ENCODE measurements at places on chromosomes 2 and 18.

DNA sequence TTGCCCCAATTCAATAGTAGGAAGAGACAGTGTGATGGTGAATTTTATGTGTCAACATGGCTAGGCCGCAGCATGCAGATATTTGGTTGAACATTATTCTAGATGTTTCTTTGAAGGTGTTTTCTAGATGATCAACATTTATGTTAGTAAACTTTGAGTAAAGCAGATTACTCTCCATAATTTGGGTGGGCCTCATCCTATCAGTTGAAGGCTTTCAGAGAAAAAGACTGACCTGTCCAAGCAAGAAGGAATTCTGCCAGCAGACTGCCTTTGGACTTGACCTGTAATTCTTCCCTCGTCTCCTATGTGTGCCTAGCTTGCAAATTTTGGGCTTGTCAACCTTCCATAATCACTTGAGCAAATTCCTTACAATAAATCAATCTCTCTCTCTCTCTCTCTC lies 8.3 kb upstream of the GRP start:
- no peak for DNase-seq

DNA sequence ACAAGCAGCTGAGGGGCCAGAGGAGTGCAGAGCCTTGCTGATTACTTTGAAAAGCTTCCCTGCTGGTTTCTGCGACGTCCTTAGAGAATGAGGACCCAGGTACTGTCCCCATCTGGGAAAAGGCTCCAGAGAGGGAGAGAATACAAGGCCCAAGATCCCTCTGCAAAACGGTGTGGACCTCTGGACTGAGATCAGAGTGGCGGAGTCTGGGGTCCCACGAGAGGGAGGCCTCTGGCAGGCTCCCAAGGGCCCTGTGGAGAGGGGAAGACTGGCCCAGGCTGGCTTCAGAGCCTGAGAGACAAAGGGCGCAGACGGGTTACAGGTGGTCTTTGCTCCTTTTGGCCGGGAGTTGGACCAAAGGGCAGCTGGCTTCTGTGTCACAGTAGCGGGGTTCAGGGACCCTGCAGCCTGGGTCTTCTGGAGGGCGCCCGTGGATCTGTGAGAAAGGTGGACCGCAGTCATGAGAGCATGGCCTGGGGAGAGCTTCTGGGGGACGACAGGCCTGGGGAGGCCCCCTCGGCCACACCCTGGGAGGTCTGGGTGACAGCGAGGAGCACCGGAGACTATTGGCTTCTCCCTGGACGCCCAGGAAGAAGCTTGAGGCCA lies 805 bp downstream of the SNORC start:
- no peak for DNase-seq

DNA sequence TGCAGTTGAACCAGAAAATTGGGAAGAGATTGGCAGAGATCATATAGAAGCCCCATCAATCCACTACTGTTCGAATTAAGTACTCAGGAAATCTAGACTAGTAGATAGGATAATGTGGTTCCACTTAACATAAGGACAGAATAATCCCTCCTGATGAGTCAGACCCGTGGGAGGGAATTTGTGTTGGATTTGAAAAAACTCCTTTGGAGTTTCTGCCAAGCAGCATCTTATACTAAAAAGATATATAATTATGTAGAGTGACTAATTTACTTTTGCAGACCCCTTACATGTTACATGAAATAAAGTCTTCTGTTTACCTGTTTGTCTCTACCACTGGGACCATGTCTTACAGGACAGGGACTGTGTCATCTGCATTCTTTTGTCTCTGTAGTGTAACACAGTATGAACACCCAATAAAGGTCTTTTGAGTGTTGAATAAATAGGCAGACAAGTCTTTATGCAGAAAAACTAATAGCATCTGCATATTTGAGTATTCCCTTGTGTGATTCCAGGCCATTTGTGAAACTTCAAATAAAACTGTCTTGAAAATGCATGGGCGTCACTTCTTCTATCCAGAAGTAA lies 122.6 kb upstream of the DNAJC10 start:
- no peak for DNase-seq

GRCh38 chr2:25597881-25598280 lies 75.5 kb downstream of the DTNB start:
- no peak for DNase-seq

GRCh38 chr18:45254709-45255082 lies 360.6 kb upstream of the SLC14A2 start:
- DNase-seq = no peak

DNA sequence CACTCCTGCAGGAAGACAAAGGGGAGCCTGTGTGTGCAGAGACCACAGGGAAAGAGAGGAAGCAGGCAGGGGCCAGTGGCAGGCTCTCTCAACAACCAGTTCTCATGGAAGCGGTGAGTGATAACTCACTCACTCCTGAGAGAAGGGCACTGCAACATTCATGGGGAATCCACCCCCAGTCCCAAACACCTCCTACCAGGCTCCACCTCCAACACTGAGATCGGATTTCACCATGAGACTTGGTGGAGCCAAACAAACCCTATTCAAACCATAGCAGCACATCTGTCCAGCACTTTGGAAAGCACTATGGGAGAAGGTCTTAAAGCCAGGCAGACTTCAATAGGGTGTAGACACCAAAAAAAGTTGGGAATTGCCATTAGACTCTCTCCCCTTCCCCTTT lies 345.7 kb upstream of the SPRED2 start:
- DNase-seq = no peak

- DNase-seq = no peak
These were observed 33.8 kb downstream of the RNF144A start for GRCh38 chr2:6951046-6951445.

DNA sequence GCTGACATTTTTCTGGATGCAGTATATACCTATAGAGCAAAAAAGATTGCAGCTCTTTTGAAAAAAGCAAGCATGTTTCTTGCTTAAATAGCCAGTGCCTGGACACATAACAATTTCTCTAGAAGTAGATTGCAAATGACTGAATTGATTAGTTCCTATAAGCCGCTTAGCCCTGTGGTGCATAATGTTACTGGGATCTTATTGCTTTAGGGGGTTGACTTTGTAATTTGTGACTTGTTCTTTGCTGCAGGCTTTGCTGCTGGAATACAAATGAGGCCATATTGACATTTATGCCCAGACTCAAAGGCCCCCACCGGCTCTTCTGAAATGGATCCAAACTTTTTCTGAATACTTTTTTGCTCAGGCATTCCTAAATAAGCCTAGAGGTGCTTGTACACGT lies 182.6 kb downstream of the SH3BP4 start:
- DNase-seq = no peak

- DNase-seq = no peak
These were observed 16.3 kb downstream of the HS1BP3 start for GRCh38 chr2:20634507-20635112.

GRCh38 chr2:175930504-175930903 lies 71.6 kb downstream of the LNPK start:
- DNase-seq = no peak

- no peak for DNase-seq
These were observed 487.0 kb downstream of the DCC start for GRCh38 chr18:52826994-52827393.

DNA sequence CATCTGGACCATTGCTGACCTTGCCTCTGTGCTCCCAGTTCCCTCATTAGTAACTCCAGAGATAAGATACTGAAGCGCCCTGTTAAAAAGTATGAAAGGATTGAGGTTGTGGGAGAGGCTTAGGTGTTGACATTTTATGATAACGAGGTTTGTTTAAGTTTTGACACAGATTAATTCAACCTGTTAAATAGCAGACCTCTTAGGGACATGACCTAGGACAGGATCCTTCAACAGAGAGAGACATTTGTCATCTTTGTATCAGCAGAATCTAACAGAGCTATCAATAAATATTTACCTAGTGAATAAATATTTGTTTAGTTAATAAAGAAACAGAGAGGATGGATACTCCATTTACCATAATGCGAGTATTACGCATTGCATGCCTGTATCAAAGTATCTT lies 99.5 kb downstream of the DCC start:
- no peak for DNase-seq

- no peak for DNase-seq
These were observed 55.7 kb downstream of the ITSN2 start for GRCh38 chr2:24304631-24305030.

- DNase-seq = no peak
These were observed 215.2 kb downstream of the TGIF1 start for GRCh38 chr18:3665204-3665603.

DNA sequence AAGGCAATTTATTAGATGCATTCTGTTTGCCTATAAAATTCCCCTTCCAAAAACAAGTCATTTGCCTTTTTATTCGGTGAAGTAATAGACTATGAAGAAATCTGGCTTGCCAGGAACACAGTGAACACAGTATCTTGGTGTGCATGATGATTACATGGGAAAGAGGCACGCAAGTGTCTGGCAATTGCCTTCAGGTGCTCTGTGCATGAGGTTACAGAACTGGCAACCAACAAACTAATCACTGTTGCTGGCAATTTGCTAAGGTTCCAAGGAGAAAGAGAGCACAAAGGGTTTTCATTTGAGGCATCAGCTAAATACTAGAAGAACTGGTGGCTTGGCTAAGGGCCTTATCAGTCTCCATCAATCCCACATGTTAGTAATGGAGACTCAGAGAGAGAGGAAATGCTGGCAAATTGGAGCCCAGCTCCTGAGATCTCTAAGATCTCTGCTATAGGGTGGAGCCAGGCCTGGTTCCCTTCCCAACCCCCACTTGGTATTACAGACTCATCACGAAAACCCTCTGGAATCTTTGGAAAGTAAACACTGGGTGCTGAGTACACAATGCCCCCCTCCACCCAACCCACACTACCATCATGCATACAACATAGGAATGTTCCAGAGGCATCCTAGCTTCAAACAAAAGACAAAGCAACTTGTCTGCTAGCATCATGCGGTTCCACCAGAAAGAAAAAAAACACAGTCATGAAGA lies 10.4 kb downstream of the RNF152 start:
- DNase-seq = no peak

DNA sequence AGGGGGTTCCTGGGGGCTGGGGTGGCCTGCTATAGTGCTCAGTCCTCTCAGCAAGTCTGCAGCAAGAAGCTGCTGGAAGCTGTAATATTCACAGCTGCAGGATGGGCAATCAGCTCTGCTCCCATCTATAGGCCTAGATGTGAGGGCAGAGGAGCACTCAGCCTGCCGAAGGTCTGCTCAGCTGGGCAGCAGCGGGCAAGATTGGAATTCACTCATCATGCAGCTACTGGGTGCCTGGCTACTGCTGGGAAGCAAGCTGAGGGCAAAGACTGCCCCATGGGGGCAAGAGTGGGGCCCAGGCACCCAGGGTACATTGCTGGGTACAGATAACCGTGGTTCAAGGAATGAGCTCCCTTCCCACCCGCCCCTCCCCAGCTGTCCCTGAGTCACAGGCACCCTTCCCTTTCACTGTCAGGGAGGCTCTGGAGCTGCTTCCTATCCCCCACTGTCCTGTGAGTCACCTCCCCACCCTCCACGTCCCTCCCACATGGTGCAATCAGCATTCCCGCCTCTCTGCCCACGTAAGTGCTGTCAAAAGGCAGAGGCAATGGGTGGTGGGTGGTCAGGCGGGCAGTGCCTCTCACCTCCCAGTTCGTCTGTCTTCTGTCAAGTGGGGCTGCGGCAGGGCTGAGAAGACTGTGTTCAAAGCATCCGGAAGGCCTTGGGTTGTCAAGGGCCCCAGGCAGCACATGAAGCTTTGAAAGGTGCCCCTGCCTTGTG lies 169.2 kb downstream of the TRIM43 start:
- no peak for DNase-seq

All from NCI-H1048 (cell line).